ENCODE measurements at places on chromosomes 4 and X. TPM values are rescaled to one million over a fixed set of nuclear protein-coding genes. Genes with fewer than 3 reads are reported as not detected.

GRCh38 chrX:150704030-150704613, 10.9 kb downstream of the MTMR1 start:
- no peak for DNase-seq

Gene SORCS2
- 1.5 TPM for total RNA-seq

GRCh38 chr4:108830509-108831244, 67.8 kb upstream of the ETNPPL start:
- no peak for DNase-seq

Gene RASL11B
- total RNA-seq = 10.9 TPM

GRCh38 chrX:155966876-155967275, 30.6 kb upstream of the IL9R start:
- no peak for DNase-seq

GRCh38 chrX:124407226-124407625, 60.9 kb downstream of the SH2D1A start:
- DNase-seq = no peak

Gene BGN
- total RNA-seq = 206 TPM

Gene KLHL2
- total RNA-seq = 7.6 TPM

- DNase-seq = no peak
Observed at GRCh38 chr4:68077737-68078136, 51.9 kb downstream of the TMPRSS11F start.

DNA sequence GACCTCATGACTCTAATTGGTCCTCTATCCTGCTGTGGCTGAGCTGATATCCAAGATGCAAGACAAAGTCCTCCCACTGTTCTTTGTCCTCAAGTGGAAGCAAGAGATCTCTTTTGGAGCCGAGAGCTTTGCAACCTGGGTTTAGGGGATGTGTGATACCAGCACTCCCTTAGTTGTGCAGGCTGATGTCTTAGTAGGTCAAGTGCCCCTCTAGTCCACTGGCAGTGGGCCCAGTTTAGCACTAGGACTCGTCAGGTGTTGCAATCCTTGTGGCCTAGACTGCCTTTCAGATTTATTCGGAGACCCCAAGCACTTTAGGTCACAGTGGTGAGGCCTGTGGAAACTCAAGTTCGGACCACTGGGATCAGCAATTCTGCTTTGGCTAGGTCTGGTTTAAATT, 64.0 kb downstream of the GPRASP3 start:
- no peak for DNase-seq

Gene RBM3
- 62.1 TPM for total RNA-seq

Measured in right atrium auricular region (tissue), 2 donors.